MCF 10A (cell line): ENCODE measurements at places on chromosomes 6 and 20. TPM values are rescaled to one million over a fixed set of nuclear protein-coding genes. Genes with fewer than 3 reads are reported as not detected.

SCUBE3 gene
- total RNA-seq = not detected in 2 replicates

BPIFB2 gene
- total RNA-seq = not detected in 2 replicates

CTCFL gene
- total RNA-seq = not detected in 2 replicates

GRCh38 chr6:88599571-88599970, 363.8 kb downstream of the RNGTT start:
- no peak for DNase-seq

- DNase-seq = peak; percentile 14
Measured at GRCh38 chr20:40702504-40702903, 13.5 kb upstream of the MAFB start.

DNA sequence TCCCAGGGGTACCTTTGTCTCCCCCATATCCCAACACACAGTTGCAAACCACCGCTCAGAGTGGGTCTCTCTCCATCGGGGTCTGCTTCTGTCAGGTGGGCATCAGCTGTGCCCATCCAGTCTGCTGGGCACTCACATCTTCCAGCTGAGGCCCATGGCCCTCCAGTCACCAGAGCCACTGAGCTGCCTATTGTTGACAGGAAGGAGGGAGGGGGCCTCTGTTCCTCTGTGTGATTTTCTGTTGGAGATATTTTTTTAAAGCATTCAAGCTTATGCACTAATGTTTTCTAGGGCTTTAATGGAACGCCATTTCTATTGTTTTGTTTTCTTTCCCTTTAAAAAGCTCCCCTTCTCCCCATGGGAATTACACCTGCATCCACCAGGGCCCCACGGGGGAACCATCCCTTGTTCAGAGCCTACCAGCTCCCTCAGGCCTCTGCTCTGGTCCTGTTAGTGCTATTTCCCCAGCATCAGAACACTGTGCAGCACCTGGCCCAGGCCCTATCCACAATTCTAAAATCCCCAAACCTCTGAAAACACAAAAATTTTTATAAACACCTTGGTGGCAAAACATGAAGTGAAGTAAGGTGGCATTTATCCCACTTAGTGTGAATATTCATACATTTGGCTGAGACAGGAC, 326.2 kb downstream of the CD83 start:
- no peak for DNase-seq

HSD17B8 gene
- 26.4 and 26.6 TPM in 2 replicates for total RNA-seq

GRCh38 chr6:137227871-137228302, 8.7 kb upstream of the IFNGR1 start:
- no peak for DNase-seq

DNA sequence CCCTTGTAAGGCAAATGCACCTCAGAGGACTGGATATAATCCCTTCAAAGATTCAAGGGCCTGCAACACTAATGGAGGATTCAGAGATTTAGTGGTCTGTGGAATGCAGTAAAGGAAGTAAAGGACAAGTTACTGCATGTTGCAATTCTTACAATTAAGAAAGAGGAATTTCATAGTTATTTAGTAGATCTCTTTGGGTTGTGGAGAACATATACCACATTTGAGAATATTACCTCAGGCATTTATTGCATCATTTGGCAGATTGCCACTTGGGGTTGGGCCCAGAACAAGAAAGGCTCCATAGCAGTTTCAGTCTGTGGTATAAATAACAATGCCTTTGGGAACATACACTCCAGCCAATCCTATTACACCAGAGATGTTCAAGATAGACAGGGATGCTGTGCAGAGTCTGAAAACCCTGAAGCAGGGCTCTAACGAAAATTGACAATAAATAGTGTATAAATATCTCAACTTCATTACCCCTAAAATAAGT, 20.9 kb upstream of the EPM2A start:
- DNase-seq = peak; percentile 96

- no peak for DNase-seq
Measured at GRCh38 chr6:32637219-32637880, at the start of gene HLA-DQA1. HLA-DQA1 (plus strand) TSS chr6:32637406; CDS start chr6:32637459, 53 bp downstream.

DNA sequence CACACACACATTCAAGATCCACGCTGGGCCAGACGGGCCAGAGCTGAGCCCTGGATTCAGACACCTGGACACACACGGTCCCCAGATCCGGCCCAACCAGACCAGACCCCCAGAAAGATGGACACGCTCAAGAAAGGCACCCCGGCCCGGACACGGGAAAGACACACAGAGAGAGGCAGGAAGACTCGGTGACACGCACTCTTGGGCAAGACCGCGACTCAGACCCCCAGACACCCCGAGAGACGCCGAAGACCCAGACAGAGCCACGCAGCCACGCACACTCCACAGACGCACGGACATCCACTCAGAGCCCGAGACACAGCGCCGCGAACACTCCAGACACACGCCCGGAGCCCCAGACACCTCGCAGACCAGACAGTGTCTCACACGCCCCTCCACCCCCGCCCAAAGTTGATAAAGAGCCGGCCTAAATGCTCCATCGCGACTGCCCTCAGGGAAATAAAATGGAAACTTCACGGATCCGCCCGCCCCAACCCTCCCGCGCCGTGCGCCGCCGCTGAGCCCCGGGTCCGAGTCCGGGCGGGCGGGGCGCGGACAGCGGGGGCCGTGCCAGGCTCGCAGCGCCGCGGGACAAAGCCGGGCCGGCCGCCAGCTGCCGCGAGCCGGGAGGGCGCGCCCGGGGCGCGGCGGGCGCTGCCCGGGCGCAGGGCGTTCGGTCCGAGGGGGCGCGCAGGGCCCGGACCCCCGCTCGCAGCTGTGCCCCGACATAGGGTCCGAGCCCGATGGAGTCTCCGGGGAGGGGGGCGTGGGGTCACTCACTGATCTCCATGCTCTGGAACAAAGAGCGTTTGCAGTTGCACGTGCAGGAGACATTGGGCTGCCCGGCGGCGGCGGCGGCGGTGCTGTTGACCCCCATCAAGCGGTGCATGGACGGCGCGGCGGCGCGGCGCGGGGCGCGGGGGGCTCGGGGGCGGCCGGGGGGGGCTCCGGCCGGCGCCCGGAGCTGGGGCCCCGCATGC, 831 bp downstream of the PMEPA1 start:
- no peak for DNase-seq

DNA sequence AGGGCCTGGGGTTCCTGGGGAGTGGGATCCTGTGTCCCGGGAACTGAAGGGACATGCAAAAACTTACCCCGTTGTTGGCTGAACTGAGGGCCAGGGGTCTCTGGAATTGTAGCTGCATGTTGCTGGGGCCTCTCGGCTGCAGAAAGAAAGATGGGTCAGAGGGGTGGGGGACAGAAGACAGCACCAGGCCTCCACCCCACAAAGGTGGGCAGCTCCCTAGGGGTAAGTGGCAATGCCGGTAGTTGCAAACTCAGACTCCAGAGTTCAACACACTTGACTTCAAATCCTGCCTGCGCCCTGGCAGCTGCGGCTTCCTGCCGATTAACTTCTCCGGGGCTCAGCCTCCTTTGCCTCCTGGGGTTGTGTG, 4.8 kb downstream of the ZBP1 start:
- no peak for DNase-seq

DNA sequence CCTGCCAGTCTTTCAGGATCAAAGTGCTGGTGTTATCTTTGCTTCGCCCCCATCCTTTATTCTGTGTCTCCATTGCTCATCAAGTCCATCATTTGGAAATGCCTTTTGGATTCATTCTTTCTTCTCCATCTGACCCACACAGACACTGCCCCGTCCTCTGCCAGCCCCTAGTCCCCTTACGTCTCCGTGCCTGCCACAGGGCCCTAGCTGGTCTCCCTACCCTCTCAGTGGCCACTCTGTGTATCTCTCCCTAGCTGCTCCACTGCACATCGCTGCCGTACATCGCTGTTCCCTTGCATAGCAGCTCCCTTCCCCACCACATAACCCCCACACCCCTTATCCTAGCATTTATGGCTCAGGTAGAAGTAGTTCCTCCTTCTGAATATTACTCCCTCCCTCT, 15.7 kb downstream of the PPP1R3G start:
- DNase-seq = no peak

DNA sequence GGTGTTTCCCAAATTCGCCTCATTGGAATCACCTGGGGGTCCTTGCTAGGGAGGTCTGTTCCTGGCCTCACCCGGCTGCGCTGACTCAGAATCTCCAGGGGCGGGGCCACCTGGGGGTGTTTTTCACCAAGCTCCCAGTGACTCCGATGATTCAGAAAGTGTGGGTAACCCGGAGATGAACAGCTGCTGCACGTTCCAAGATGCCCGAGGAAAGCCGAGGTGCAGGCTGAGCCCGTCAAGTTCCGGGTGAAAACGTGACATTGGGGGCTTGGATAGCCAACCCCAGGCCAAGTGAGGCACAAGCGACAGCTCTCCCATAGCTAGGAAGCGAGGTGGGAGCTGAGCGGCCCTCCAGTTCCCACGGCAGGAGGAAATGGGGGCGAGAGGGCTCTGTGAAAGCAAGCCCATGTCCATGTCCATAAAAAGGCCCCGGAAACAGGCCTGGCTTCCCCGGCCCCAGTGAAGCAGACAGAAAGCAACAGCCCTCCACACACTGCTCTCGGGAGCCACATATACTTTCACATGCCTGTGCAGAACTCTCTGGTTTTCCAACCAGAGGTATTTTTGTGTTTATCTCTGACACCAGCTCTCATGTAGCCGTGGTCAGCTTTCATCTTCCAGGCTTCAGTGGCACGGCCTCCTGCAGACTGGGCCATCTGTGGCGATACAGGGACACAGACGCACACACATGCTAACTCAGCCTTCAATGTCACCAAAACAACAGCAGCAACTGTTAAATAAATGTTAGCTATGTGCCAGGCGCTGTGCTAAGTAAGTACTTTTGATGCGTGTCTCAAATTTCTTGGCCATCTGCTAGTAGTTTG, 90.7 kb upstream of the CCDC28A start:
- DNase-seq = peak; percentile 86

DNA sequence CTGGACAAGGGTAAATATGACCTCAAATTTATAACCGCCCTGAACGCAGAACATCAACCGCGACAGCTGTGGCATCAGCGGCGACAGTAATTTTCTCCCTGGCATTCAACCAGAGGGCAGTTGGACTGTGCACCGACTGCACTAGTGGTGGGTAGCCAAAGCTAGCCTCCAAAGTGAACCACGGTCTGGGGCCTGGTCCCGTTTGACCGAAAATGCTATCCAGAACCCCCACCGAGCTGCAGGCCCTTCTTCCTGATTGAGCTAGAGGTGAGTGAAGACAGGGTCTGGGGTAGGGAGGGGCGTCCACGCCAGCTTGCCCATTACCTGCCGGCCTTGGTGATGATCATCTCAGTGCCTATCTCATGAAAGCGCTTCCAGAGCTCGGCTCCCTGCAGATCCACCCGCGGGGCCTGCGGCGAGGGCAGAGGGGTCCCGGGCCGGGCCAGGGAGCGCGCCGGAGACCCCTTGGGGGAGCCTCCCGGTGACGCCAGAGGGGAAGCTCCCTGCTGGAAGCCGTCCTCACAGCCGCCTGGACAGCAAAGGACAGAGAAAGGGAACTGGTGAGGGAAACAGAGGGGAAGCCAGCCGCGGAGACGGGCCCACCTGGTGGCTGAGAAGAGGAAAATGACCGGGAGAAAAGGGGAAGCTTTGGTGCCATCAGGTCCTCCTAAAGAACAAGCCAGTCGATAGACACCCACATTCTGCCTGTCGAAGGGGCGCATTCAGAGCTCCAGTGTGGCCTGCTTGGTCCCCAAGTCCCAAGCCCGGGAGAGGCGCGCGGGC, 2.0 kb downstream of the TBX18 start:
- DNase-seq = no peak

TREML4 gene
- not detected in 2 replicates for total RNA-seq

DNA sequence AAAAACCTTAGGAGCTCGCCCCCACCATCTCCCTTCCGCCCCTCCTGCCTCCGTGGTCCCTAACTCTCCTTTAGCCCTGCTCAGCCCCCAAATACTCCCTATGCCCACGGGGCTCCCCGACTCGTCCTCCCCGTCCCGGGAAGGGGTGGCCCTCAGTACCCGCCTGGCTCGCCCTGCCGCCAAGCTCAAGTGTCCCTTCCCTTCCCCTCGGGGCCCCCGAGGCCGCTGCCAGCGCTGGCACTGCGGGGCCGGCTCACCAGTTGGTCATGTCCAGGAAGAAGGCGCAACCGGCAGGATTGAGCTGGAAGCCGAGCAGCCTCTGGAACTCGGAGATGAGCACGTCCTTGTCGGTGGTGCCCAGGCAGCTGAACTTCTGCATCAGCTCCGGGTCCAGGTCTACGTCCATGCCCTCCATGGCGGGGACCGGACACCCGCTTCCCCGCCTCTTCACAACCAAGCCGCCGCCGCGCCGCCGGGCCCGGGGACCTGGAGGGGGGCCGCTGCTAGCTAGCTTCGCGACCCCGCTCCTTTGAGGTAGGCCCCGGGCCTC, 303 bp downstream of the ILRUN start:
- peak; percentile 39 for DNase-seq

PFDN6 gene
- 54.7 and 67.1 TPM in 2 replicates for total RNA-seq

ANGPT4 gene
- not detected in 2 replicates for total RNA-seq

- DNase-seq = no peak
Measured at GRCh38 chr20:45878076-45878761, 2.8 kb upstream of the ZSWIM1 start.

- peak; percentile 43 for DNase-seq
Measured at GRCh38 chr6:33391922-33392594, 435 bp downstream of the KIFC1 start.

- no peak for DNase-seq
Measured at GRCh38 chr20:8424010-8424409, 291.9 kb downstream of the PLCB1 start.

CLPSL1 gene
- total RNA-seq = not detected in 2 replicates

DNA sequence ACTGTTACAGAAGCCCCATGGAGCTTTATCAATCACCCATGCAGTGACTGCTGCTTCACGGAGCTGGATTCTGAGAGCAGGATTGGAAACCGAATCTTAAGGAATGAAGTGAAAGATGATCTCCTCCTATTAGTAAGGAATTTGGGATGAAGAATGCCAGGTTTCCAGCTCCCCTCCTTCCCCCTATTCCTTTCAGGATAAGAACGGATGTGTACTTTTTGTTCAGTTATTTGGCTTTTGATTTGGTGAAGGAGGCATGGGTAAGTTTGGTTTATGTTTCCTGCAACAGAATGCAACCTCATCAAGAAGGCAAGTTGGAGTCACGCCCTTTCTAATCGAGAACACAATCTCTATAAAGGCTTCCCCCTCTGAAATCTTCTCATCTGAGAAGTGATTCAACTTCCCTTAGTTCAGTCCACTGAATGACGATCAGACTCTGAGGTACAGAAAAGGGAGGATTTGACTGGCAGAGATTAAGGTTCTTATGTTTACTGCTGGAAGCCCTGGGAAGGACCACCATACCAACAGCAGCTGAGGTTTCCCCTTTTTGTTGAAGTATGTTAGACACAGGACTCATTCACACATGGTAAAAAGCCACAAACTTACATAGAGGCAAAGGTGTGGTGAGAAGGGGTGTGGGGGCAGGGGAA, 5.5 kb downstream of the ELMO2 start:
- DNase-seq = no peak

DNA sequence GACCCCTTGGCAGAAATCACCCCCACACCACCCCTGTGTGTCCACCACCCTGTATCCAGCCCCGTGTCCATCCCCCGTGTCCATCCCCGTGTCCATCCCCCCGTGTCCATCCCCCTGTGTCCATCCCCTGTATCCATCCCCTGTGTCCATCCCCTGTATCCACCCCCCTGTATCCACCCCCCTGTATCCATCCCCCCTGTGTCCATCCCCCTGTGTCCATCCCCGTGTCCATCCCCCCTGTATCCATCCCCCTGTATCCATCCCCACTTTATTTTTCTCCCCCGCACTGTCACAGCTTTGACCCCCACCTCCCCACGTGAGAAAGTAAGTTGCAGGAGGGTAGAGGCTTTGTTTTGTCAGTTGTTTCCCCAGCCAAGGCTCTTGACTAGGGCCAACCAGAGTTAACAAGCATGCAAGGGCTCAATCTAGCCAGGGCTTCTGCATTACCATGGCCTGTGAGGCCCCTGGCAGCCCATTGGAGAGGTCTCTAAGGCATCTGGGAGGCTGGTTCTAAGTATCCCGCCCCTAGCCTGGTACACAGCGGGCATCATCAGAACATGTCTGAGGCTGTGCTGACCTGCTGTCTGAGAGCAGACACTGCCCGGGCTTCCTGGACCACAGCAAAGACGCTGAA, 18.1 kb upstream of the SIRPA start:
- no peak for DNase-seq
